Stimulated activated CD8-positive, alpha-beta memory T cell treated with anti-CD3 and anti-CD28 coated beads, Interleukin-15, amount 100 ng/mL, for 24 hours (primary cell): ENCODE measurements at places on chromosomes 5 and 9.

DNA sequence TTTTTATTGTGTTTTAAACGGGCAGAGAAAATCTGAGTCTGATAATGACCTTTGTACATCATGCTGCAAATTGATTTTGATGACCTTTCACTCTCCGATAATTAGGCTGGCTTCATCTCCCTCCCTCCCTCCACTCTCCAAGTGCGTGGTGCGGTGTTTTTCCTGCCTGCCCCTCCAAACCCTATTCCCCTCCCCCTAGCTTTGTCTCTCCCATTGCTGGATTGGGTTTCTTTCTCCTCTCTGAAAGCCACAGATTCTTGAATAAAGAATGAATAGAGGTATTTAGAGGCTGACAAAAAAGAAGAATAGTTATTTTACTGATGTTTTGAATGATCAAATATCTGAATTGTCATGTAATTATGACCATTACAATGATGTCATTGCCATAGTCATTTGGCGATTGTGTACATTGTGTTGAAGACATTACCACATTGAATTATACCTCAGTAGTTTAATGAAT, 571.1 kb upstream of the ZNF608 start:
- DNase-seq, result no peak

GRCh38 chr9:69637817-69638200, 34.4 kb downstream of the APBA1 start:
- DNase-seq, result no peak

DNA sequence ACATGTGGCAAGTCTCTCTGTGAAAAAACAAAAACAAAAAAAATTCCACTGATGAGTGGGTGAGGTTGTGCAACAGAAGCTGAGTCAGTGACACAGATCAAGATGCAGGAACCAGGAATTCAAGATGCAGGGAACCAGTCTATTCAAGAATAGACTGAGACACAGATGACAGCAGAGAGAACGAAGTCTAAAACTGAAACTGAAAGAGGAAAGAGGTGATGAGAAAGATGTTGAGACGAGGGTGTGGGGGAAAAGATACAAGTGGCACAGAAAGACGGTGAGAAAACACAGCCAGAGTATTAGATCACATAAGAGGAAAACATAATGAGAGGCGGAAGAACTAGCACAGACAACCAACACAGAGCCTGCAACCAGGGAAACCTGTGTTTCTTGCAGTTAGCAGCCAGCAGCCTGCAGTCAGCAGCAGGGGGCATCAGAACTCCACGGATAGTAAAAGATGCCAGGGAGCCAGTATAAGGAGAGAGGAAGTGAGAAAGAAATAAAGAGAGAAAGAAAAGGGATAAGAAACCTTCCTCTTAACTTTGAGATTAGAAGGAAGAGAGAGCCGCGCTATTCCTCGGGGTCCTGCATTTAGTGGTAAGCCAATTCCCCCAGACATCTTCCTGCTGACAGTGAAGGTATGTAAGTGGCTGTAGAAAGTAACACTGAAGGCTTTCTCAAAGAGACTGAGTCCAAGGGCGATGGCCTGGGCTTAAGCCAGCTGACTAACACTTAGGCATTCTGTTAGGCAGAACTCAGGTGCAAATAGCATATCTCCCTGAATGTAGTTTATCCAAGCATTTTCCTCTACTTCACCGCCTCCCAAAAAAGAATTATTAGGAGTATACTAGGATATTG, 79.0 kb downstream of the TLR4 start:
- no peak for DNase-seq

- no peak for DNase-seq
Measured at GRCh38 chr5:77851176-77852067, 75.3 kb upstream of the TBCA start.

DNA sequence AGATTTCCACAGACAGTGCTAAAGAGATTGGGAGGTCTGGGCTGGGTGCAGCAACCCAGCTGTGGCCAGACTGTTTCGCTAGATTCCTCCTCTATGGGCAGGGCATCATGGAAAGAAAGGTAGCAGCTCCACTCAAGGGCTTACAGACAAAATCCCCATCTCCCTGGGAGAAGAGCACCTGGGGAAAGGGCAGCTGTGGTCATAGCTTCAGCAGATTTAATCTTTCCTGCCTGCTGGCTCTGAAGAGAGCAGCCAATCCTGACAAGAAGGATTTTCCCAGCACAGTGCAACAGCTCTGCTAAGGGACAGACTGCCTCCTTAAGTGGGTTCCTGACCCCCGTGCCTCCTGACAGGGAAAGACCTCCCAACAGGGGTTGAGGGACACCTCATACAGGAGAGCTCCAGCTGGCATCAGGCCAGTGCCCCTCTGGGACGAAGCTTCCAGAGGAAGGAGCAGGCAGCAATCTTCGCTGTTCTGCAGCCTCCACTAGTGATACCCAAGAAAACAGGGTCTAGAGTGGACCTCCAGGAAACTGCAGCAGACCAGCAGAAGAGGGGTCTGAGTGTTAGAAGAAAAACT, 1379.3 kb upstream of the ACO1 start:
- no peak for DNase-seq

- no peak for DNase-seq
Measured at GRCh38 chr5:31361234-31361633, 167.7 kb downstream of the CDH6 start.

DNA sequence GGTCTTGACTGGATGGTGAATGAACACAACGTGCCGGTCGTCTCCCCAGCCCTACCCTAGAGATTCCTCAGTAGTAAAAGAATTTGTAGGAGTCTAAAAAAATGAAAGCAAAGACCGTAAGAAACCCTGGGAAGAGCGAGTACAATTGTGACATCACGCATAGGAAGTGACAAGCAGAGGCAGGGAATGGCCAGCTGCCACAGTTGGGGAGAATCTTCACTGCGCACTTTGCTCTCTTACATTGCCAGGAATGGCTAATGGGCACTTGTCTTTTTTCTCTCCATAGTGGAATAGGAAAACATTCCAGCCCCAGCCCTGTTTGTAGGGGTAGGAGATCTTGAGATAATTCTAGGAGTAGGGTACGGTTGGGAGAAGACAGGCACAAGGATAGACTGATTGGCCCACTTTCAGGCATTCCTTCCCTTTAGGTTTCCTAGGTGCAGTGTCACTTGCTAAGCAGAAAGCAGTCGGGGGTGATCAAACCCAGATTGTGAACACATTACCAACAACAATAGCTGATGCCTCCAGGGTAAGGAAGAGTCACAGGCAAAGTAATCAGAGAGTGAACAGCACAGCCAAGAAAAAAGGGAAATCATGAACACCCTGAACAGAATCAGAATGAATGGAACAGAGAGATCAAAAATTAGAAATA, 302.7 kb downstream of the MAN2A1 start:
- DNase-seq, result no peak

GRCh38 chr5:96093340-96093739, 131.7 kb upstream of the ELL2 start:
- no peak for DNase-seq

- DNase-seq, result no peak
Measured at GRCh38 chr5:111153483-111153882, 61.3 kb downstream of the WDR36 start.

GRCh38 chr9:38619556-38620447, 594 bp downstream of the ANKRD18A start:
- DNase-seq, result peak; percentile 3

DNA sequence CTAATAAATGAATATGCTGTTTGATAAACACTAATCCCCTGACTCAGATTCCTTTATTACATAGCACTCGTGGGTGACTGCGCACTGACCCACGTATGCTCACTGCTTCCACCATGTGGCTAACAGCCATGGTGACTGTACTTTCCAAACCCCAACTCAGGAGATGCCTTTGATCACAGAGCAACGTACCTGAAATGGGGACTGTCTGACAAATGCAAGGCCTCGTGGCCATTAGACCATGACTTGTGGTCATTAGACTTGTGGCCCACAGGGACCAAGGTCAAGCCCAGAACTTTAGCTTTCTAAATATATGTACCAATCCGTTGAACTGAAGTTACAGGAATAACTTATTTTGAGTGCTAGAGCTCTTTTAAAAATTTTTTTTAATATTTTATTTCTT, 46.6 kb downstream of the CYFIP2 start:
- no peak for DNase-seq

DNA sequence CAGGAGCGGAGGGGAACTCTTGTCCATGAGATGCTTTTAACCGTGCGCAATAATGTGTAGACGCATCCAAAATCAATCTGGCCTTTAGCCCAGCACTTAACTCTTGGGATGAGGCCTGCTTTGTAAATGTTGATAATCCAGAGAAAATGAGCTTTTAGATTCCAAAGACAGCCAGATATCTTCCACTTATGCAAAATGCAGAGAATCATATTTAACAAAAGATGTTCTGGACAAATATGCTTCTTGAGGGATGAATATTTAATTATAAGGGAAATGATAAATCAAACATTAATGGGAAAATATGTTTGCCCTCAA, 5.6 kb downstream of the S1PR3 start:
- DNase-seq, result no peak

- no peak for DNase-seq
Measured at GRCh38 chr5:167813389-167813788, 478.1 kb upstream of the WWC1 start.

DNA sequence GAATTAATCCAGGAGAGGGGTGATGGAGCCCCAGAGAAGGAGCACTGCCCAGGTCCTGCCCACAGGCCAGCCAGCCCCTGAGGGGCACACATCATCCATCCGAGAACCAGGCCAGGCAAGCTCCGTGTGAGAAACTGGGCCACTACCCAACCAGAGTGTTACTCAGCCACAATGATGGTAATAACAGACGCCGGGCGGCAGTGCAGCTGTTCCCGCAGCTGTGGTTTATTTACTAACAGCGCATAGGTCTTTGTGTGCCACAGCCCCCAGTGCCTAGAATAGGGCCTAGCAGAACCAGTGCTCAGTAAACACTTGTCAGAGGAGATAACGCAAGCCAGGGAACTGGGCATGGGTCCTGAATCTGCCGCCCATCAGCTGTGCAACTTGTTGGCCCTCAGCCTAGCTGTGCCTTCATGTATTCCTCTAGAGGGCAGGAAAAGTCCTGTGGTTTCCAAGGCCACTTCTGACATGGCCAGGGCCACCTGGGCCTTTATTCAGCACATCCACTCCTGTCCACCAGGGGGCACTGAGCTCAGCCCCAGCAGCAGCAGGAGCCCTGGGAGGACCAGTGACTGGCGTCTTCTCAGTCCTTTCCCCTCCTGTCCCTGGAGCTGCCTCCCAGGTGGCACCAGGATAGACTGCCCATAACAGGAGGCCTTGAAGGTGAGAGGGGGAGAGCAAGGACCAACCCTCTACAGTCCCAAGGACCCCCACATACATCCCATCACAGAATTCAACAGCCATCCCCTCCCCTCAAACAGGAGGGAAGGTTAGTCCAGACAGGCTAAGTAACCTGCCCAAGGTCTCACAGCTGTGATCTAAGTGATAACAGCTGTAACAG, 2.1 kb downstream of the MXD3 start:
- DNase-seq, result no peak

DNA sequence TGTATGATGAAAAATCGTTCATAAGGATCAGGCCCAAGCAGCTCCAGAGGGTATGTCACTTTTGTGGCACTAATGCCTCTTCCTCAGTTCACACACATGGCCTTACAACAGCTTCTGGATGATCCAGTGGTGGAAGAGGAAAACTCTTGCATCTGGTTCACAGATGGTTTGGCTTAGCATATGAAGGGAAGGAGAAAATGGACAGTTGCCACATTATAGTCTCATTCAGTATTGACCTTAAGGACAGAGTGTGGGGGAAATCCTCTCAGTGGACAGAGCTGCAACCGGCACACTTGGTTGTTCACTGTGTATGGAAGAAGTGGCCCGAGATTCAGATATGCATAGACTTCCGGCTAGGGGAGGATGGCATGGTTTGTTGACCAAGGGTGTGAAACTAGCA, 22.8 kb downstream of the C9orf57 start:
- no peak for DNase-seq

DNA sequence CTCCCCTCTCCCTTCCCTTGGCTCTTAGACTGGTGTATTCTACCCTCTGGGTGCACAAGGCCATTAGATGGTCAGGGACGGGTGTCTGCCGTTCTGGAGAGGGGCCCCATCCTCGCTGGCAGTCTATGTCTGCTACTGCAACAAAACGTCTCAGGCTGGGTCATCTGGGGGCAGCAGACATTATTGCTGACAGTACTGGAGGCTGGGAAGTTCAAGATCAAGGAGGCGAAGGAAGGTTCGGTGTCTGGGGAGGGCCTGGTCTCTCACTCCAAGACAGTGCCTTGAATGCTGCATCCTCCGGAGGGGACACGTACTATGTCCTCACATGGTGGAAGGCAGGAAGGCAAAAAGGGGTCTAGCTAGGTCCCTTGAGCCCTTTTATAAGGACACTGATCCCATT, 93.4 kb upstream of the COL5A1 start:
- DNase-seq, result no peak

GRCh38 chr9:7346144-7346543, 453.4 kb downstream of the DMAC1 start:
- no peak for DNase-seq

DNA sequence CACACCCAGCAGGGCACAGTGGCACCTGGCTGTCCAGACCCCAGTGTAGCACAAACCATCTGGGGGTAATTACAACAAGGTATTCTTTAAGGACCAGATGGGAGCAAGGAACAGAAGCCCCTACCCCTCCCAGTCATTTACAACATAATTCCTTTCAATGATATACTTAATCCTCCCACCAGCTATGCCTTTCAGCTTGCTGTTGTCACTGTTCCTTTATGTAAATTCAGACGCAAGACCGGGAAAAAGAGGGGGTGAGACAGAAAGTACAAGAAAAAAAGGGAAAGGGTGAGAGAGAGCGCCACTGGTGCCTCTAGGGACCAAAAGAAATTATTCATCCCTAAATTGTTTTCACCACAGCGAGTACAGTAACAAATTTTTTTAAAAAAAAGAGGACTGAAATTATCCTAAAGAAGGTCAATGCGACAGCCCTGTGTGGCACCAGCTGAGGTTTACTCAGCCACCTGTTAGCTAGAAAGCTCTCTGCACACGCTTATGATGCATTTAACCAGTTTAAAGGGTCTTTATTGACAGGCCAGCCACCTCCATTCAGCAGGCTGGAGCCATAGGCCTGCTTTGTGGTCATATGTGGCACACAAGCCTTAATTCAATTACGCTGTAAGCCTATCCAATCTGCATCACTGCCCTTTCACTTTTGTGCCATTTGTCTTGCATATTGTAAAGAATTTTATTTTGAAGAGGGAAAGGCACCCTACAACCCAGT, 210.2 kb upstream of the ISL1 start:
- DNase-seq, result no peak

DNA sequence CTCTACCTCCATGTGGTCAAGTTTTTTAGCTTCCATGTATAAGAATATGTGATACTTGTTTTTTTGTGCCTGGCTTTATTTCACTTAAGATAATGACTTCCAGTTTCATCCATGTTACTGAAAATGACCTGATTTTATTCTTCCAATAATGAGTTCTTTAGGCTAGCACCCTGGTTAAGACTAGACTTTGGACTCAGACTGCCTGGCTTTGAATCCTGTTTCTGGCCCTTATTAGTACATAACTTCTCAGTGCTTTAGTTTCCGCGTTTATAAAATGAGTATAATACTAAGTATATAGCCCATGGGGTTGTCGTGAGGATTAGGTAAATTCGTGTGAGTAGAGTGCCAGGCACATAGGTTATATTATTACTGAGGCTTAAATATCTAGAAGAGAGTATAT, 18.5 kb downstream of the KIAA1958 start:
- DNase-seq, result no peak

- no peak for DNase-seq
Measured at GRCh38 chr5:34491251-34491620, 164.9 kb upstream of the RAI14 start.
